Vagina (tissue), 2 donors: ENCODE measurements at places on chromosomes 13 and 19.

GRCh38 chr13:42485272-42485671, 88.7 kb upstream of the TNFSF11 start:
- no peak for DNase-seq

- DNase-seq = no peak
Observed at GRCh38 chr19:6108721-6109633, 1.3 kb downstream of the RFX2 start.

DNA sequence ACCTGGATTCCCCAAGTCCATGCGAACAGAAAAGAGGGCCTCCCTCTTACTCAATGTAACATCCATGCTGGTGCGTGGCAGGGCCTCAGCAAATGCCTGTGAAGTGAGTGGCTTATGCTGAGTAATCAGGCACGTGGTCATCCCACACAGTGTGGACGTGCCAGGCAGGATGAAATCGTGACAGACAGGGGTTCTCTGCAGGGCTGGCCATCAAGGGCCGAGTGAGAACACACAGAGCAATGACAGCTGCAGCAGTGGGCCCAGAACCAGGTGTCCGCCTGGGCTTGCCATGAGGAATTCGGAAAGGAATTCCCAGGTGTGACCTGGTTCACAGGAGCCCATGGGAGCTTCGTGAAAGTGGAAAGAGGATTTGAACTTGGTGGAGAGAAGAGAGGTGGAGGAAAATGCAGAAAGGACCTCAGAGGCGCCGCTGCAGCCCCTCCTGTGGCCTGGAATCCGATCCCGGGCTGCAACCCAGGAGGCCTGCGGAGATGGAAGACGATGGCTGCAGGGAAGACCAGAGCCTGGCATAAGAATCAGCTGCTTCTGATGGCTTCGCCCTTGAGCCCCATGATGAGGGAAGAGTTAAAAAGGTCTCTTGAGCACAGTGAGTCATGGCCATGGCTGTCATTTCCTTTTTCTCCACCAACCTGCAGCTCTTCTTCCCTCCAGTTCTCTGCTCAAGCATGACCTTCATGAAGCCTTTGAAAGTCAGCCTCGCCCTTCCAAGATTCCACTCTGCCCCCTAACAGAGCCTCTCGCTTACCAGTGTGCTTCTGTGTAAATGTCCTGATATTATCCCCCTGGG, 34.6 kb upstream of the SOX1 start:
- DNase-seq = no peak

- no peak for DNase-seq
Observed at GRCh38 chr13:49607761-49608160, 20.5 kb upstream of the ARL11 start.

- no peak for DNase-seq
Observed at GRCh38 chr13:103547914-103548313, 481.7 kb upstream of the SLC10A2 start.

DNA sequence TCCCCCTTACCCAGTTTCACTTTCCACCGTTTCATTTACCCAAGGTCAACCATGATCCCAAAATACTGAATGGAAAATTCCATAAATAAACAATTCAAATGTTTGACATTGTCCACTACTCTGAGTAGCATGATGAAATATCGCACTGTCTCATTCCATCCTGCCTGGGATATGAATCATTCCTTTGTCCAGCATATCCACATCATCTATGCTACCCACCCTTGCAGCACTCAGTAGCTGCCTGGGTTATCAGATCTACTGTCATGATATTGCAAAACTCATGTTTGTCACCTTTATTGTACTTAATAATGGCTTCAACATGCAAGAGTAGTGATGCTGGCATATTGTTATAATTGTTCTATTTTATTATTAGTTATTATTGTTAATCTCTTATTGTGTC, 263.9 kb upstream of the NBEA start:
- DNase-seq = no peak

DNA sequence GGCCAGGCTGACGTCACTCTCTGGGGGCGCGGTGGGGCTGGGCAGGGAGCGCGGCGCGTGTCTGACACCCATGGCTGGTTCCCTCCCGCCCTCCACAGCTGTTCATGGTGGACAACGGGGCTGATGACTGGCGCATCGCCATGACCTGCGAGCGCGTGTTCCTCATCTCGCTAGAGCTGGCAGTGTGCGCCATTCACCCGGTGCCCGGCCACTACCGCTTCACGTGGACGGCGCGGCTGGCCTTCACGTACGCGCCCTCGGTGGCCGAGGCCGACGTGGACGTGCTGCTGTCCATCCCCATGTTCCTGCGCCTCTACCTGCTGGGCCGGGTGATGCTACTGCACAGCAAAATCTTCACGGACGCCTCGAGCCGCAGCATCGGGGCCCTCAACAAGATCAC, 14.7 kb downstream of the KCNN1 start:
- DNase-seq = no peak

DNA sequence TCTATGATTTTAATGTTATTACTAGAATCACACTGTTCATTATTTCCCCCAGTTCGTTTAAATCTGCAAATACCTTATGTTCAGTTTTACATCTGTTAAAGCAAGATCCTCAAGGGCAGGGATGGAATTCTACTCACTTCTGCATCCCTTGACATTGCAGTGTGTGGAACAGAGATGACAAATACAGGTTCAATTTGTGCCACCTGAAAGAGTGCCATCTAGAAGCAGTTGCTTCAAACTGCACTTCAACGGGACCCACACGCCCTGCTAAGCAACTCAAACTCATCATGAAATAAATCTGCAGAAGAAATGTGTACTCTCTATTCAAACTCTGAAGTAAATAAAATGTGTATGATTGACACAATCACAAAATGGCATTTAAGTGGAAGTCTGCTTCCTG, 44.5 kb downstream of the RUBCNL start:
- no peak for DNase-seq

DNA sequence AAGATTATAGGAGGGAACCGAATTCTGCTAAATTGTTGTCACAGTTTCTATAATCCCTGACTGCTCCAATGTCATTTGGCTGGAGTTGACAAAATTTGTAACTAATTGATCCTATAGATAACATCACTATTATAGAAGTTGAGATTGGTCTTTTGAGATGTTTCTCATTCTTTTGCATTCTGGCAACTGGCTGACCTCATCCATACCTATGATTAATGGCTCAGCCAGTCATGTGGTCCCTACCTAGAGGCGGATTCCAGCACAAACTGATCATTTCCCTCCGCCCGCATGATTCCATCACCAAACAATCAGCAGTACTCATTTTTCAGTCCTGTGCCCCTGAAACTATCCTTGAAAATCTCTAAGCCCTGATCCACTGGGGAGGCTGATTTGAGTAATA, 4.2 kb downstream of the PSG2 start:
- DNase-seq = no peak
